Endothelial cell of umbilical vein (primary cell): ENCODE measurements at places on chromosomes 4 and X. TPM values are rescaled to one million over a fixed set of nuclear protein-coding genes. Genes with fewer than 3 reads are reported as not detected.

DNA sequence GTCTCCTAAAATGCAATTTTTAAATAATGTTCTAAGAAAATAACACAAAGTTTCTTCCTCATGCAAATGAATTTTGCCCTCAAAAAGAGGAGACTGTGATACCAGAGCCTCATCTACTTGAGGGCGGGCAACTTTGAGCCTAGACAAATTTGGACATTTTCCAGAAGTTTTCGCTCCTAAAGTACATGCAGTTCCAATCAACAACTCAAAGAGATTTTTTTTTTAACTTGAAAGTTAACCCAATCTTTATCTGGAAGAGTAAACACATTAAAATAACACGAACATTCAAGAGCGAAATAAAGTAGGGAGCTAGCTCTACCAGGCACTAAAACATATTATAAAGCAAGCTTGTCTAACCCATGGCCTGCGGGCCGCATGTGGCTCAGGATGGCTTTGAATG is 29.4 kb upstream of the FBXW7 start:
- DNase-seq = no peak

DNA sequence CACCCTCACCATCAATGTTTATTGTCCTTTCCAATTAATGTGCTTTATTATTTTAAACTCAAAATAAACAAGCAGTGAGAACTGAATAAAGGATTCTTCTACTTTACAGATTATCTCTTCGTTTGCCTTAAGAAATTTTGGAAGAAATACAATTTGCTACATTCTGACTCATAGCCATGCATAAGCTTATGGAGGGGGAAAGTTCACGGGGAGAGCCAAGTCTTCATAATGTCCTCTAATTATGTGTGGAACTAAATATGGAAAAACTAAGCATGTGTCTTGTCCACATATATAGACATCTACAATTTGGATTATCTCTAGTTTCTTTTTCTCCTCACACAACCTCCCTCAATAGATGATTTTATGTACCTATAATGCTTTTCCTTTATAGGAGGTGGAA is 17.5 kb downstream of the CXCL13 start:
- DNase-seq = no peak

DNA sequence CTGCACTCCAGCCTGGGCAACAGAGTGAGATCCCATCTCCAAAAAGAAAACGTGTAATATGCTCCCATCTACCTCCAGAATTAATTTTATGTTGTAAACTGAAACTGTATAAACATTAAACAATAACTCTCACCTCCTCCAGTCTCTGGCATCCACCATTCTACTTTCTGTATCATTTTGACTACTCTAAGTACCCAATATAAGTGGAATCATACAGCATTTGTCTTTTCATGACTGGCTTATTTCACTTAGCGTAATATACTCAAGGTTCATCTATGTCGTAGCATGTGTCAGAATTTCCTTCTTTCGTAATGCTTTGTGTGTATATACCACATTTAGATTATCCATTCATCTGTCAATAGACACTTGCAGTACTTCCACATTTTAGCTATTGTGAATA is 20.6 kb downstream of the F8 start:
- DNase-seq = no peak

WAS gene
- total RNA-seq = 0.73 TPM in 1 of 2 replicates, not detected in the other

- no peak for DNase-seq
Observed at GRCh38 chr4:86971355-86971683, 36.5 kb downstream of the AFF1 start.

NSUN7 gene
- total RNA-seq = 0.18 and 0.20 TPM in 2 replicates

CTAG1A gene
- total RNA-seq = not detected in 2 replicates

TLR2 gene
- 0.21 and 1.4 TPM in 2 replicates for total RNA-seq

TMPRSS11A gene
- total RNA-seq = not detected in 2 replicates

GRCh38 chr4:1753294-1753696 is 32.0 kb downstream of the TACC3 start:
- no peak for DNase-seq

DNA sequence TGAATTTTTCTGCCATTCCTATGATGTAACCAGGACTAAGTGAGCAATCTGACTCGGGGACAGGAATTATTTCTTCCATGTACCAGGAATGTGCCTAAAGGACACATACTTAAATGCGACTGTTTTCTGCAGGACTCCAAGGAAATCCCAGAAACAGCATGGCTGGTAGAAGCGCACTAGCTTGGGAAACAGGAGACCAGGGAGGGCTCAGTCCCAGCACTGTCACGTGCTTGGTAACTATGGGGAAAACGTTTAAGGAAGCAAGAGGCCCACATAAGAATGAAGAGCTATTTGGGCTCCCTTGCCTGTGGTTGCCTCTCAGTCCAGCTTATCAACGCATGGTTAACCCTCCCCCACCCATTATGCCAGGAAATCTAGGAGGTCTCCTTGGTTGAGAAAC is 19.6 kb downstream of the MPP1 start:
- DNase-seq = no peak

- DNase-seq = no peak
Observed at GRCh38 chr4:21858971-21859370, 89.6 kb downstream of the KCNIP4 start.

DNA sequence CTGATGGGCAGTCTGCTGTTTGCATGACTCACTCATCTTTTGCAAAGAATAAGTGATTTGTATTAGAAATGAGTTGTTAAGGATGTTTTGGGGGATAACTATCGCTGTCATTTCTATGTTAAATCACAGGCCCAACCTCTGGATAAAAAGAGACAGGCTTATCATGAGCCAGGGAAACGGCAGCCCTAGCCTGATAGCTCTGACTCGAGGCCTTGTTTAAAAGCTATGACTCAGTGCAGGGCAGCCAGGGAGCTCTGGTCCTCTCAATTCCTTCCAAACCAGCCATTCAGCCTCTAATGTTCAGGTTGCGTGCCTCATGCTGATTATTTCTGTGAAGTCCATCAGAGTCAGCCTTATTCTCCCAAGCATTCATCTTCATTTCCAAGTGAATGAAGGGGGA is 305.9 kb upstream of the HAND2 start:
- no peak for DNase-seq

GRCh38 chr4:113442826-113443225 is 318.7 kb downstream of the CAMK2D start:
- no peak for DNase-seq

FHL1 gene
- total RNA-seq = 59.4 and 73.2 TPM in 2 replicates

DNA sequence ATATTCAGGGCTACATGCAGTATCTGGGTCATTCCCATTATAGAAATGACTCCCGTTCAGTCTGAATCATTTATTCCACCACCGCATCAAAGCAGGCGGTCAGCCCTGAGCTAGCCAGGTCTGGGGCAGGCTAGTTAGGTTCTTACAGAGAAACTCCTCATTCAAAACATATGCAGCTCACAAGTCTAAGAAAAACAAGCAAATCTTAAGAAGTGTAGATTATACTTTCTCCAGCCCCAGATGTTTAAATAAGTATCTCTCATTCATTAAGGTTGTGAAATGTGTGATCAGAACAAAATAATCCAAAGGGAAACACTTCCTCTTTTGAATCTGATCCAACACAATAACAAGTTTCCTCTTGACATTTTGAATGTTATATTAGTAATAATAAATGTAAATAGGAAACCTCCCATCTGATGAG is 441.9 kb downstream of the INPP4B start:
- DNase-seq = peak; percentile 90

PRDX4 gene
- total RNA-seq = 141 and 144 TPM in 2 replicates

GRCh38 chr4:143127621-143128020 is 57.1 kb upstream of the USP38 start:
- no peak for DNase-seq

LRAT gene
- not detected in 2 replicates for total RNA-seq

CFI gene
- 17.9 and 21.4 TPM in 2 replicates for total RNA-seq

DNA sequence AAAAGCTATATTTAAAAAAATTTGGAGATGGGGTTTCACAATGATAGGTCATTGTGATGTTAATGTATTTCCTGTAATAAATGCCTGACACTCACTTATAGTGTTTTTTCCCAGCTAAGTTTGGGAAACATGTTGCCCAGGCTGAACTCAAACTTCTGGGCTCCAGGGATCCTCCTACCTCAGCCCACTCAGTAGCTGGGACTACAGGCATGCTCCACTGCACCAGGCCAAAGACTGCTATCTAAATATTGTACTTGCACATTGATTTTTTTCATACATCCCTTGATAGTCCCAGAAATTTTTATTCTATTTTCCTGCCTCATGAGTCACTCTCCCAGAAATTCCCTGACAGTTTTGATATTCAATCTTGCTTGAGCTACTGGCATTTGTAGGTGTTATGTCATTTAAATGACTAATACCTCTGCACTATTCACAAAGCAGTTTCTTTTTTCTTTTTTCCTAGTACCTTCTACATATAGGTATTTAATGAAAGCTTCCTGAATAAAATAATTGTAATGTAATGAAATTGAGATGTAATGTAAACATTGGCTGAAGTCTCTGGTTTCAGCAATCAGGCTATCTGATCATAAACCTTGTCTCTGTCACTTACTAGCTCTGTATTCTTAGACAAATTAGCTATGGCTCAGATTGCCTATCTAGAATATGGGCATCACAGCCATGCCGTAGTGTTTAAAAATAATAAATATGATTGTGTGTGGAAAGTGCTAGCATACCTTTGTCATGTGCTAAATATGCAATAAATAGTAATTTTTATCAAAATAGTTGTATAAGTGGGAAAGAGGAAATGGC is 1973.0 kb upstream of the AGA start:
- no peak for DNase-seq

GRCh38 chr4:78666830-78667258 is 109.3 kb upstream of the BMP2K start:
- DNase-seq = peak; percentile 54

- no peak for DNase-seq
Observed at GRCh38 chr4:172348426-172348825, 535.2 kb downstream of the GALNTL6 start.

PABPC4L gene
- 1.3 and 1.6 TPM in 2 replicates for total RNA-seq

GRCh38 chr4:108683479-108683878 is 33.1 kb downstream of the OSTC start:
- peak; percentile 51 for DNase-seq

DNA sequence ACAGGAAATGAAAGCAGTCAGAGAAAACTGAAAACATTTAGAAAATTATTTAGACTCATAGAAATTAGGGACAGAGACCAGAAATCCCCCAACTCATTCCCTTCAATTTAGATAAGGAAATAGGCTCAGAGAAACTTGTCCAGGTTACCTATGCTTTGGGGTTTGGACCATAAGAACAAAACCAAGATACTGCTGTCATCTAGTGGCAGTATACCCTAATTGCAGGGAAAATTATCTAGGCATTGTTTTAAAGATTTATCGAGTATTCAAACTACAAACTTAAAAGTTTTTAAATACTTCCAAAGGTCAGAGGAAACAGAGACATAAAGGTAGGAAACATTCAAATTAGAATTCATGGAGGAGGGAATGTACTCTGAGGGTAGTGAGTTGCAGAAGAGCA is 67.0 kb upstream of the KLHL13 start:
- no peak for DNase-seq

- DNase-seq = no peak
Observed at GRCh38 chrX:119589810-119590209, 15.4 kb downstream of the UBE2A start.

DNA sequence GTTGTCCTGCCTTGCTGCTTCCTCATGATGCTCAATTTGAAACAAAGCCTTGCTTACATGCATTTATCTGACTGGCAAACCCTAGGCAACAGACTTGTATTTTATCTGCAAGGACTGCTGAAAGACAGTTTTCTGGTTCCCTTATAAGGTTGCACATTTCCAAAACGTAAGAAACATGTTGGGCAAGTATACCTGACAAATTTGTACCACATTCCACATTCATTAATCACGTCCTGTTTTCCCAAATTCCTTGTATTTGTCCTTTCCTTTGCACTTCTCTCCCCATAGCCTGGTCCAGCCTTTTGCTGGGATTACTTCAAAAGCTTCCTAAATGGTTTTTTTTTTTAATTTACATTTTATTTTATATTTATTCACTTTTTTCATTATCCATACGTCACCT is 310.1 kb downstream of the PPP3CA start:
- peak; percentile 36 for DNase-seq

RXFP1 gene
- total RNA-seq = not detected in 2 replicates

ASB12 gene
- total RNA-seq = not detected in 2 replicates

GRCh38 chr4:19776021-19776459 is 475.7 kb upstream of the SLIT2 start:
- peak; percentile 96 for DNase-seq

YY2 gene
- 2.4 and 3.0 TPM in 2 replicates for total RNA-seq

WNK3 gene
- total RNA-seq = 2.6 and 2.7 TPM in 2 replicates

TMEM150C gene
- total RNA-seq = 6.5 and 6.6 TPM in 2 replicates

FGF13 gene
- 0.20 and 0.23 TPM in 2 replicates for total RNA-seq

DNA sequence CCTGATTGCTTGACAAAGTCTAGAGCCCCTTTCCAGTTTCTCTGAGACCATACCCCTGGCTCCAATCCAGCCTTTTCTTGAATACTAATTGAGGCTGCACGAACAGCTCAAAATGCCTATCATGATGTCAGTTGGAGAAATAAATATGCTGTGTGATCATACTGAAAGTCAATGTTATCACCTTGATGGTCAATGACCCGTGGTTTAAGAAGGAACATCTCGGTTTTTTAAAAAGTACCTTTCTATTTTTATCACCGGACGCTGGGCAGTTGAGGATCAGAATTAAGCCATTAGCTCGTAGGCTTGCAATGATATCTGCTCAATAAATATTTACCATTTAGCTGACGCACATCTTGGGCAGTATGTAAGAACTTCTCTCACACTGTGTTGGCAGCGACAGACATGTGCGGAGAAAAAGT is 852 bp upstream of the WDR44 start:
- DNase-seq = peak; percentile 55

CLNK gene
- not detected in 2 replicates for total RNA-seq

DNA sequence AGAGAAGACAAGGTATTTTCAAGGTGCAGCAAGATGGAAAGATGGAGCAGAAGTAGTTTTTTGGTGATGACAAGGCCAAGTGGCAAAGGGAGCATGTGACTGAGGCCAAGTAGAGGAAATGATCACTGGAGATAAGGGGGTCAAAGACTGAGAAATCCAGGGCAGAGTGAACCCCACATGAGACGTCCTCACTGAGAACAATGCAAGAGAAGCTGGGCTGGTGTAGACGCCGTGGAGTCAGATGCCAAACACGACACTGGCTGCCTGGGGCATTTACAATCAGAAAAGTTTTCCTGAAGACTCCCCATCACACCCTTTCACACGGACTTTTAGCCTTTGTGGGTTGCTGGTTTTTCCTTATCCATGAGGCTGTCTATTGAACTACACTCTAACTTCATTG is 69.3 kb downstream of the FAM184B start:
- DNase-seq = no peak

DNA sequence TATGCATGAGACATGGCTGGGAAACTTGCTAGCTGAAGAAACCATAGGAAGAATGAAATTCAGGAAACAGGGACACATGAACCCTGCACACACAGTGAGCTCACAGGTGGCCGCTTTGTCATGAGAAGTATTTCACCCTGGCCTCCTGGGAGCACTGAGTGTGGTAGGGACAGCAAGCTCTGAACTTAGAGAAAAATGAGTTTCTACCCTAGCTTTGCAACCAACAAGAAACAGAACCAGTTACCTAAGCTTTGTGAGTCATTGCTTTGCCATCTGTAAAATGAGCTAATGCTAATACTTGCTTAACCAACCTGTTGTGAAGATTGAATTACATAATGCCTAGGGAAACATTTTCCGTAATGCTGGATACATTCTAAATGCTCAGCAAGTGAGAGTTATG is 206.6 kb upstream of the HS3ST1 start:
- DNase-seq = no peak

CENPI gene
- 25.7 and 28.9 TPM in 2 replicates for total RNA-seq
